ENCODE measurements at places on chromosomes 13 and 19.

DNA sequence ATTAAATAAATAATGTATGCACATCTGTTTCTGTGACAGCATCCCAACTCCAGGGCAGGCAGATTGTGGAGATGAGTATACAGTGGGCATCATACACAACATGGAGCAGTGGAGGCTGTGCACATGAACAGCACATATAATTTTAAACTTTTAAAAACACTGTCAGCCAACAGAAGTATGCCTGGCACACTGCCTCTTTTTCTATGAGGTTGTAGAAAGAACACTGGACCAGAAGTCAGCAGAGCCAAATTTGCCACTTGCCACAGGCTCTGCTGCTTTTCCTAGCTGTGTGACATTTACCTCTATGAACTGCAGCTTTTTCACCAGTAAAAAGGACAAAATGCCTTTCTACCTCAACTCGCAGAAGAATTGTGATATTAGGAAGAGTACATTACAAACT, 118.7 kb downstream of the FRY start:
- DNase-seq: no peak

DNA sequence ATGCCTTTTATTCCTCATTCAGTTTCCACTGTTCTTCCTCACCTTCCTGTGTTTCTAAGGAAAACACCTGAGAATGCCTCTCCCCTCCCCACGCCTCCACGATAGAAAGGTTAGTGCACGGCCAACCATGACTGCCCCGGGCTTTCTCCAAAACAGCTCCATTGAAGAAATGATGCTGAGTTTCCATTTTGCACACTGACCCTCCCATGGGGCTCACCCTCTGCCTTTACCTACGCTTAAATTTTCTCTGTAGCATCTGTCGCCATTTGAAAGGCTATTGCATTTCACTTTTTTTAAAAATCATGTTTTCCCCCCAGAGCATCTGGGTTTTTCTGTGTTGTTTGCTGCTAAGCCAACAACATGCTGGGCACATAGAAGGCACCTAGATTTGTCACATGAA, 48.2 kb downstream of the ABCC4 start:
- DNase-seq: no peak

- no peak for DNase-seq
These were observed 7.0 kb downstream of the ARMC6 start for GRCh38 chr19:19040417-19040816.

- no peak for DNase-seq
These were observed 2.3 kb upstream of the MAP2K7 start for GRCh38 chr19:7901337-7901736.

DNA sequence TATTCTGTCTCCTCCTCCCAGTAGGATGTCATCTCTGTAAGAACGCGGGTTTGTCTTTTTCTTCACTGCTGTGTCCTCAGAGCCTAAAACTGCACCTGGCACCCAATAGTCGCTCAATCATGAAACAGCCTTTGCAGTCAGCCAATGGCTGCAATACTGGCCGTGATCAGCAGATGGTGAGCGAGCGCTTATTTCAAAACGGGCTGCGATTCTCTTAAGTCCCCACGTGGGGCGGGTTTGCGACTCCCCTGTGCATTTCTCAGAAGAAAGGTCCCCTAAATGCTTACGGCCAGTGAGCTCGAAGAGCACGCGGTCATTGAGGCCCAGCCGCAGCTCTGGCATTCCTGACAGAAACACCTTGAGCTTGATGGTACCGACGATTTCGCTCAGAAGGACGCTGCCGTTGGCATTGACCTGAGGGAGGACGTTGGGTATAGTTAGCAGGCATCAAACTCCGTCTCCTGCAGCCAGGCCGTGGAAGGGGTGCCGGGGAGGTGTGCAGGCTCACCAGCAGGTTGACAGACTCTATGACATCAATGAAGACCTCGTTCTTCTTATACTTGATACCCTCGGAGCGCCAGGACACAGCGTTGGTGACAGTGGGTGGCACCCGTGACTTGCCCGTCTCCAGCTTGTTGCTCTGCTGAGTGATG, 6.0 kb downstream of the AP1M2 start:
- DNase-seq: peak; percentile 49

DNA sequence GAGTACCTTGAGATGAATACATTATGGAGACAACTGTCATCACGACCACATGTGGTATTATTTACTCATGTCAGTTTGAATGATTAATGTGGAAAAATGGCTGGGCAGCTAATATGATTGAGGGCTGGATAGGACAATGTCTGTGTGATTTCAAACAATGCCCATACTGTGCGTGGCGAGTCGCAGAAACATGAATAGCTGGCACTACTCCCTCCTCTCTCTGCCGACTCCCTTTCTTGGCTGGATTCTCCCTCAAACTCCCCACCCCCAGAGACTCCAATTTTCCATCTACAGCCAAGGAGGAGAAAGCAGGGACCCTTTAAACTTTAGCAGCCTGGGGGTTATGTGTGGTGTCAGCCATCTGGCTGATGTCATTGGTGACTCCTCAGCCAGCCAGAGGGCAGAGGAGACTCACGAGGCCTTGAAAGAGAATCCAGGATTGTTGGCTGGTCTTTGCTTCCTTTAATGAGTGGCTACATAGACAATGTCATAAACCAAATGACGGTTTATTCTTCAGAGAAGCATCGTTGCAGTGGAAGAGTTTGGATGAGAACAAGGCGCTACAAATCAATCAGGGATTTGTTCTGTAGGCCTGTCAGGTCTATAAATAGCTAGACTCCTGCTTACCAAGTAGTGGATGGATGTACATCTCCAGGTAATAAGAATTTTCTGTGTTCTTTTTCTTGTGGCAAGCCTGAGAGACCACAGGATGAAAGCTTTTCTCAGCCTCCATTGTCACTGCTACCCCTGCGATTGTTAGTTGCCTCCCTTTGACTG, 165.6 kb downstream of the DLEU7 start:
- peak; percentile 71 for DNase-seq
